ENCODE measurements at places on chromosomes 6 and 20.

GRCh38 chr6:105458551-105458950 is 55.7 kb upstream of the PREP start:
- DNase-seq: no peak

GRCh38 chr20:62769346-62770071 is 26.8 kb upstream of the MRGBP start:
- no peak for DNase-seq

DNA sequence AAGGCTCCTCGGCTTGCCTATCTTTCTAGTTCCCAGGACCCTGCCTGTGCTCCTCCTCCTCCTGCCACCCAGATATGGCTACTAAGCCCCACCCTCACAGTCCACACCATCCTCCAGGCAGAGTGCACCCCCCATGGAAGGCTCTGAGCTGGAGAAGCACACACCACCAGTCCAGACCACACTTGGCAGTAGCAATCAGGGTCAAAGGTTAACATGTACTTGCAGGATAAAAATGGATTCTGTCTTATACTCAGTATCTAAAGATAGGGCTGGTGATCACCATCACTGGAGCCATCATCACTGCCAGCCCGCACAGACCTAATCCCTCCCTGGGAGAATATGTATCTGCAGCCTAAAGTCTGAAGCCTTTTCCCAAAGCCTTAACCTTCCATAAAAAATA is 83.4 kb downstream of the PRKN start:
- no peak for DNase-seq

- no peak for DNase-seq
Measured at GRCh38 chr20:60310560-60311349, 352.5 kb downstream of the CDH26 start.

- DNase-seq: no peak
Measured at GRCh38 chr20:36975099-36975818, 23.8 kb upstream of the SAMHD1 start.

DNA sequence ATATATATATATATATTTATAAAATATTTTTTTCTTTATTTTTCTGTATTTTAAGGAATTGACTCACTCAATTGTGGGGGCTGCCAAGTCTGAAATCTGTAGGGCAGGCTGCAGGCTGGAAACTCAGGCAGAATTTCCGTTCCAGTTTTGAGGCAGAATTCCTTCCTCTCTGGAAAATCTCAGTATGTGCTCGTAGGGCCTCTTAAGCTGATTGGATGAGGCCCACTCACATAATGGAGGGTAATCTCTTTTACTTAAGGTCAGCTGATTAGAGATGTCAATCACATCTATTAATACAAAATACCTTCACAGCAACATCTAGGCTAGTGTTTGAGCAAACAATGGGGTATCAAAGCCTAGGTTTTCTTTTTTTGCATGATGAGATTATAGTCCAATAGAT is 244.7 kb upstream of the RNF24 start:
- DNase-seq: no peak

DNA sequence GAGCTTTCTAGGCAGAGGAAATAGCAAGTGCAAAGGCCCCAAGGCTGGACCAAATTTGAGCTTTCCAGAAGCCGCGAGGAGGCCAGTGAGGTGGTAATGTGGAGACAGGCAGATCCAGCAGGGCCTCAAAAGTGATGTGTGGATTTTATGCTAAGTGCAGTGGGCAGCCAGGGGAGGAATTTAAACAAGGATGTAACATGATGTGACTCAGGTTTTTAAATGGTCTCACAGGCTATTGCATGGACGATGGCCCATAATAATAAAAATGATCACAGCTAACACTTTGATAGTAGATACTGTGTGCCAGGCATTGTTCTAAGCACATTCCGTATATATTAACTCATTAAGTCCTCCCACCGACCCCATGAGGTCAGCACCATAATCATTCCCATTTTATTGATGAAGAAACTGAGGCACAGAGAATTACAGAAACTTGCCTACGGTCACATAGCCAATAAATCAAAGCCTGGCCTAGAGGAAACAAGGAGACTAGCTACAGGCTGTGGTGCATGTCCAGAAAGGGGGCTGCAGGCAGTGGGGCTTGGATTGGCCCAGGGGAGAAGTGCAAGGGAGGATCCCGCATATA is 18.0 kb upstream of the PREX1 start:
- DNase-seq: no peak

DNA sequence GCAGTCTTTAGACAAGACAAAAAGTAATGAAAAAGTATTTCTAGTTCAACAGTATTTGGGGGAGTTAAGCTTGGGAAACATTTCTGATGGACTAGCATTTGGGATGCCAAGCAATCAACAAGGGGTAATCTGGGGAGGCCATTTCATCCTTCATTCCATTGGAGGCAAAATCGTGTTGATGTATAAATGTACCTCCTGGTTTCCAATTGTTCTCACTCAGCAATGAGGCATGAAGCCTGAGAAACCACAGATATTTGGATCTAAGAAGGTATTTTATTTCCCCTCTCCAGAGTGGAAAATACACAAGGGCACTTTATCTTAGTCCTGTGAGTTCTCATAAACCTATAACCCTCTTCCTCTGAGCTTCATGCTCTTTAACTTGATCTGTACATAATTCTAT is 68.2 kb downstream of the TBX18 start:
- DNase-seq: peak; percentile 72

GRCh38 chr20:50515471-50516106 is 5.4 kb downstream of the PTPN1 start:
- no peak for DNase-seq

DNA sequence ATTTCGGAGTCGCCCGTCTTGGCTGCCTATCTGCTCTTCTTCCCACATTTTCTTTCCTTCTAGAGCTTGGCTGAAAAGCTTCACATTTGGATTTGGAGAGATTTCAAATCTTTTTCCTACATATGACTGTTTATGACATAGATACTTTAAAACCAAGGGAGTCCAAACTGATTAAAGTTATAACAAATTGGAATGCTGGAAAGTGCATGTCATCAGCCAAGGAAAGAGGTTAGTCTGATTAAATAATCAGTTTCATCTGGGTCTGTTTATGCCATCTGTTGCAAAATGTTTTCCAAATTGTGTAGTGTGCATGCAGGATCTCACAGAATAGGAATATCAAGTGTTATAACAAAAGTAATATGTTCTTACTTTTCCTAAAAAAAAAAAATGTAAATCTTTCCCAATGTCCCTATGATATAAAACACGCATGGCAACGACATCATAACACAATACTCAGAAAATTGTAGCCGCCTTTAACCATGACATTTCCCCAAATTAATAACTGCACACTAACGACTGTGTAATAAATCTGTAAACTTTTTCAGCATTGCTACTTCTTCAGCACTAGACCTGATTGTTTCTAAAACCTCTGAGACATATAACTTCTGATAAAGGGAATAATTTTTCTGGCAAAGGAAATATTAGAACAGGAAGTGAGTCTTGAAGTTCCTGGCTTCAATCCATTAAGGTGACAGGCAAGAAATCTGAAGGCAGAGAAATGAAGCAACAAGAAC is 230.2 kb upstream of the FOXQ1 start:
- peak; percentile 79 for DNase-seq

DNA sequence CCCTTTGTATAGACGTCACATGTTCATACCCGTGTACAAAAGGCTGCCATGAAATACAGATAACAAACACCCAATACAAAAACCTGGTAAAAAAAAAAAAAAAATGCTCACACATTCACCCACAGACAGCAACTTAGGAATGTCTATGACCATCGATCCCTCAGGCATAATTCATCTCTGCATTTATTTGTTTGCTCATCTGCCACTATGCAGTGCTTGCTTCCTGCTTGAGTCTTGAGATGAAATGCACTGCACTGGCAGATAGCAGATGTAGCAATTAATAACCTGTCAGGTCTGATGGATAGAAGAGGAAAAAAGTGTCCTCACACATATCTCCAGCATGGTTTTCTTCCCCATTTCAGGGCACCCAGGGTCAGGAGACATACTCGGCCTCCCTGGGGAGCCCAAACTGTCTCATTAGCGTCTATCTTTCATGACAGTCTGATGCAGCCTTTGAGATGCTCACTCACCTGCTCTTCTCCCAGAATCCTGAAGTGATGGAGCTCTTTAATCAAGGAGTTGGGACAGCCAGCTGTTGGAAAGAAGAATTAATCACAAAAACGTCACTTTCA is 295.1 kb upstream of the AGPAT4 start:
- DNase-seq: no peak

GRCh38 chr6:109447878-109448555 is 7.5 kb downstream of the SMPD2 start:
- no peak for DNase-seq

- DNase-seq: no peak
Measured at GRCh38 chr6:151616091-151616513, 122.3 kb downstream of the CCDC170 start.

DNA sequence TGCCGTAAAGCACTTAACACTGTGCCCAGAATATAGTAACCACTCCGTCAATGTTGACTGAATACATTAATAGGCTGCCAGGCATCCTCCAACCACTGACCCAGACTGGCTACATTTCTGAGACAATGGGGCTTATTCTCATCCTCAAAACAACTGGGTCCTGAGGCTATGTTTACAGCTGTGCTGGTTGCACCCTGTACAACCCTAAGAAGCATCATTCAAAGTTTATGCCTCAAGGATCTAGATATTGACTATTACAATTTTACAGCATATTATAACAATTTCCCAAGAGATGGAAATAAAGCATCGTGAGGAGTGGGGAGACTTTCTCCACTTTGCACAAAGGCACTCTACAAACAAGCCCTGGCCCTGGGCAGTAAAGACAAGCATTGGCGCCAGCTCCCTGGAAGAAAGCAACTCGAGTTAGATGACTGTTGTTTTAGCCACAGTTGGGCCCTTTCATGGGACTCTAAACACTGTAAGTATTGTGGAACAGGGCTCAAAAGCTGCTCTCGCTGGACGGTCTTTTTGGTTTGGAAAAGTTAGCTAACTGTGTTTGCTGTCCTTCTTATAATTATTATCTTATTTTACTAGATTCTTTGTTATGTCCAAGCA is 30.2 kb downstream of the MYLIP start:
- no peak for DNase-seq

- DNase-seq: no peak
Measured at GRCh38 chr6:124443541-124443940, 518.7 kb upstream of the RNF217 start.

DNA sequence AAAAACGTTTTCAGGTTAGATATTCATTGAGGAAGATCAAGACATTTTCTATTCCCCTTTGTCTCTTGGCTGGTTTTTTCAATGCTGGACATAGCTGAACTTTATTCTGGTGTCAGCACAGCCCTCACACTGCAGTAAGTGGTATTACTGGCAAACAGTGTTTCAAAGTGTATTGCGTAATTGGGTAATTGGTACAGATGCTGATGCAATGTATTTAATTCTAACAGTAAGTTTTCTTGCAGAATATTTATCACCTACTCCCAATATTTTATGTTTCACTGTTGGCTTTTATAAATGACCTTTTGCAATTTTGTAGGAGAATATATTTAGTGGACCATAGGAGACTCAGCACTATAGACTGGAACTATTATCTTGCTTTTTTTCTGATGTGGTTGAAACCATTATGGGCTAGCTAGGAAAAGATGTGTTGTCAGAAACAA is 287.6 kb upstream of the SOX4 start:
- peak; percentile 56 for DNase-seq

GRCh38 chr20:16922834-16923233 is 174.7 kb downstream of the OTOR start:
- DNase-seq: peak; percentile 97

GRCh38 chr6:24225838-24226237 is 99.8 kb downstream of the NRSN1 start:
- no peak for DNase-seq

DNA sequence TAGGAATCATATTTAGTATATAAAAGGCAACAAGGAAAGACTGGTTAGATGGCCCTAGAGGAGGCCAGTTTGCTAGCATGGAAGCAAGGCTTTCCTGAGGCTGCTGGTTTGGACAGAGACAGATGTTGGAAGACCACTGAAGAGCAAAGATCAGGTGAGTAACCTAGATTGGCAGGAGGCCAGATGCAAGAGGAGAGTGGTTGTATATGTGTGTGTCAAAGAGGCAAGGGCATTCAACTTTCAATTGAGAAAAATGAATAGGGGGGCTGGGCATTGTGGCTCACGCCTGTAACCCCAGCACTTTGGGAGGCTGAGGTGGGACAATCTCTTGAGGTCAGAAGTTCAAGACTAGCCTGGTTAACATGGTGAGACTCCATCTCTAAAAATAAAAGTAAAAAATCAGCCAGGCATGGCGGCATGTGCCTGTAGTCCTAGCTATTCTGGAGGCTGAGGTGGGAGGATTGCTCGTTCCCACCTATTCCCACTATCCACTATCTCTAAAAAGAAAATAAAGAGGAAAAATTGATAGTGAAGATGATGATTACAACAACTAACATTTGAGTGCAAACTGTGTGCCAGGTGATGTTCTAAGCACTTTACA is 79.8 kb downstream of the PRDM1 start:
- DNase-seq: peak; percentile 47

DNA sequence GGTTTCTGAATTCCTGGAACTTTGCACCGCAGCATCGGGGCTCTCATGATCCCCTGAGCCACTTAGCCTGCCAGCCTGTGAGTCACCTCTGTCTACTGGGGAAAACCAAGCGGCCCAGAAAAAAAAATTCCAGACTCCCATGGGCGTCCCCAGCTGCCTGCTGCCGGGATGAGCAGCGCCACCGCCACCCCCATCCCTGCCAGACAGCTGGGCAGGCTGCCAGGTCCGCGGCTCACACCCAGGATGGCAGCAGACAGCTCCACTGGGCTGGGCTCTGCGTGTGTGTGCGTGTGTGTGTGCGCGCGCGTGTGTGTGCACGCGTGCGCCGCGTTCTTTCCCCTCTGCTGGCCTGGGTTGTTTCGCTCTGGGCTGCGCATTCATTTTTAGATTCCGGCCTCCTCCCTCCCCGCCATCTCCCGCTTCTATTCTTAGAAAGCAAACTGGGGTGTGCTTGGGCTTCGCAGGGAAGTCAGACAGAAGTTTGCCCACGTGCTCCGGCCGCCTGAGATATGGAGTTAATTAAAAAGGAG is 38.9 kb upstream of the PMEPA1 start:
- peak; percentile 85 for DNase-seq

- DNase-seq: peak; percentile 90
Measured at GRCh38 chr20:32343439-32343838, 14.7 kb upstream of the ASXL1 start.

GRCh38 chr6:112016320-112016719 is 37.6 kb upstream of the CCN6 start:
- DNase-seq: no peak

GRCh38 chr20:12610871-12611270 is 397.9 kb upstream of the SPTLC3 start:
- DNase-seq: no peak

- DNase-seq: peak; percentile 38
Measured at GRCh38 chr20:37406010-37406998, 60.4 kb downstream of the SRC start.

- no peak for DNase-seq
Measured at GRCh38 chr6:21208796-21209186, 384.8 kb upstream of the SOX4 start.

DNA sequence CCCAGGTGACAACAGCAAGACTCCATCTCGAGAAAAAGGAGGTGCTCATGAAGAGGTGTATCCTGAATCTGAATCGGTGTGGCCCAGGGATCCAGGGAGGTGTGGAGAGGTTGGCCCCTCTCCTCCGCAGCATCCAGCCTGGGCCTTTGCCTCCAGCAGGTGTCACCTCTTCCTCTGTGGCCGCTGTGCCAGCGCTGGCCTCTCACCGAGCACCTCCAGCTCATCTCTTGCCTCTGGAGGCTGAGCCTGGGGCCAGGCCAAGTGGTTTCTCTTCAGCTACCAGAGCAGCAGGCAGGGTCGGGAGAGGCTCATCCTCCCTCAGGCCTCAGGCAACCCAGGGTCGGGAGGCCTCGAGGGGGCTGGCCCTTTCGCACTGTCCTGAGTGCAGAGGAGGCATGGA is 1.2 kb upstream of the COL20A1 start:
- DNase-seq: no peak

- DNase-seq: no peak
Measured at GRCh38 chr20:52231230-52231746, 39.7 kb upstream of the ZFP64 start.

All from fibroblast of skin of abdomen (primary cell).